T follicular helper cell (primary cell): ENCODE measurements at places on chromosomes 12 and 14.

DNA sequence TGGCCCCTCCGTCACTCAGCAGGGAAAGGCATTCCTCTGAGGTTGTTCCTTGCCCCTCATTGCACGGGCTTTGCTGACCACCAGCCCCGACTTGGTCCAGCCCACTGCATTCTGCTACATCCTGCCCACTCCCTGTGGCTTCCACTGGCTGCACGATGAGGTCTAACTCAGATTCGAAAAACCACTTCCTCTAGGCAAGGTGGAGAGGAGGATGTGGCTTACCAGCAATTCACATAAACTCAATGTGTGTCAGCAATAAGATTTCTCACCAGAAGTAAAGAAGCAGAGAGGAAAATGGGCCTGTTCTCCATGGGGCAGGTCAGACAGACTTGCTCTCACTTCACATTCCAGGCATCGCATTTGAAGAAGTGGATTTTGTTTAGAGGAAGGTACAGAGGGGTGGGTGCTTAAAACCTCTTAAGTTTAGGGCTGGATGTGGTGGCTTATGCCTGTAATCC is 14.7 kb downstream of the GPR68 start:
- DNase-seq: no peak

GRCh38 chr12:93862424-93862823 is 185.2 kb downstream of the CRADD start:
- DNase-seq: no peak

- DNase-seq: no peak
Observed at GRCh38 chr12:2097617-2098016, 44.8 kb downstream of the CACNA1C start.

DNA sequence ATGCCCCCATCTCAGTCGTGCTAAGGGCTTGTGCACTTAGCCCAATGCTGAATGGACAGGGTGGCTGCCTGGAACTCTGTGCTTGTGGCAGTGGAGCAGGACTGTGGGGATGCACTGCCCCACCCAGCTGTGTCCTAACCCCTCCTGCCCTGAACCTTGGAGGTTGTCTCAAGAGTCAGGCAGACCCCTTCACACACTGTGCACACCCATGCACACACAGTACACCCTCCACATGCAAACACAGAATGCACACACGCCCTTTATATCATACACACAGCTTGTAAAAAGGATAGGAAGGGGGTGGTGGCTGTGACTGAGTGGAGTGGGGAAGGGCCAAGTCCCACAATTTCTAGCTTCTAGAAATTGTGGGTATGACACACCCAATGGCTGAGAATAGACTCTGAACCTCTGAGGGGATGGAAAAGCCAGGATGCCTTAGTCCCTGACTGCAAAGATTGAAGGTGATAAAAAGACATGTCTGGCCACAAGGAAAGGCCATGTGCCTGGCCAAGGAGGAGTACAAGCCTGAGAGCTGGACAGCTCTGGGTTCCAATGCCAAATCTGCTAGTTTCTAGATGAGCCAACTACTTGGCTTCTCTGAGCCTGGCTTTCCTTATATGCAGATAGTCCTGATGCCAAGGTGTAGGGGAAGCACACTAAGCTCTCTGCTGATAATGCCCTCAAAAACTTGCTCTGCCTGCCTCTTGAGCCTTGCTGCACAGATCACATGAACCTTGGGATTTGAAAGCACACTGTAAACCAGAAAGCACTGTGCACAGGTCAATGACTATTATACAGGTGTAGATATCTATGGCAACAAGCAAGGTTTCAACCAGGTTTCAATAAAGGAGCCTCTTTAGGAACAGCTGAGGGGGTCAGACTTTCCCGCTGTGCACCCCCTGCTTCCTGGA is 8.4 kb downstream of the KRT8 start:
- no peak for DNase-seq

- no peak for DNase-seq
Observed at GRCh38 chr12:49674318-49674981, 32.8 kb downstream of the FMNL3 start.

DNA sequence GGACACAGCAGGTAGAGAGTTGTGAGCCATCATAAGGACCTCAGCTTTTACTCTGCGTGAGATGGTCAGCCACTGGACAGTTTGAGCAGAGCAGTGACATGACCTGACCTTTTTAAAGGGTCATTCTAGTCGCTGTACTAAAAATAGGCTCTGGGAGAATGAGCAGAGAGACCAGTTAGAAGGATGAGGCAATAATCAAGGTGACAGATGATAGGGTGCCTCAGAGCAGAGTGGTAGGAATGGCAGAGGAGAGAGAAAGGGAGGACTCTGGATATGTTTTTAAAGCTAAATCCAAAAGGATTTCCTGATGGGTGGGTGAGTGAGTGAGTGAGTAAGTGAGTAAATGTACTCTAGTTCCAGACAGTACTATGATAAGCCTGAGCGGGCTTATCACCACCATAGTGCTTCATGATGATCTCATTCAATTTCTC is 83.6 kb upstream of the ARHGAP5 start:
- no peak for DNase-seq

DNA sequence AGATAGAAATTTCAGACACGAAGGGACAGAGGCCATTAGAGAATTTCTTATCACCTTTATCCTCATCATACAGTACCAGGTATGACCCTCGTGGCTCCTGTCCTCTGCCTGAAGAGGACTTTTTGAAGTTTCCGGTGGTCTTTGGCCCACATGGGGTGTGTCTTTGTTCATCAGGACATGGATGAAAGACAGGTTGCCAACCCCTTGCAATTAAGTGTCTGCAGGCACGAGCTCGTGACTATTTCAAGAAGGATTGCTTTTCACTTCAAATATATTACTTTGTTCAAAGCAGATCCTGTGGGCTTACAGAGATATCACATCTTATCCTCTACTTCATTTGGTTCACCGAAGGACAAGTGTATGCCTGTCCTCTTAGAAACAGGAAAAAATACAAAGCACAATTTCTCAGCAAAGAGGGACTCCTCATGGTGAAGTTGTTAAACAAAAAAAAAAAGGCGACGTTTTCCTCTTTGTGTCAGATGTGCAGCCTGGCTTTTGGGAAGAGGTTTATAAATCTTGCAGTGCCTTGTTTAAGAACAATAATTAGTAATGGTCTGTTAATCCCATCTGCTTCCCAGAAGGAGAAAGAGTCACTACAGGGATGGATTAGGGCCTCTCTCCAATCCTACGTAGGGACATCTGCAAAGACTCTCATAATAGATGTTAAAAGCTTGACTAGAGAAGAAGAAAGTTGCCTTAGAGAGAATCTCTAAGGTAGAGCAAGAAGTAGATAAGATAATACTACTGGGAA is 13.5 kb upstream of the FAM234B start:
- no peak for DNase-seq

DNA sequence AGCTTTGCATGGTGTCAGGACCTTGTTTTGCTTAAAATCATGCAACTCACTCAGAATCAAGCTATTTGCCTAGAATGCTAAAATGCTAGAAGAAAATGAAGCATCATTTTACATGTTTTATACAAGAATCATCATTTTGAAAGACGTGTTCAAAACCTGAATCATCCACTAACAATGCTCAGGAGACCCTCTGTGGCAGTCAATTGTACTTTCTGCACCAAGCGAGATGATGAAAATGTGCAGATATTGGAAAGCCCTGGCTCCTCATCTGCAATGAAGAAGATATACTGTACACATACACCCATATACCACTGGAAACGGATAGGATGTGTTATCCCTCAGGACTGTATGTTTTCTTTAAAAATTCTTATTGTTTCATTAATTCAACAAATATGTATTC is 92.7 kb downstream of the DYRK2 start:
- no peak for DNase-seq

GRCh38 chr12:91261820-91262676 is 79.4 kb upstream of the DCN start:
- no peak for DNase-seq

GRCh38 chr14:77002335-77002734 is 26.2 kb downstream of the IRF2BPL start:
- no peak for DNase-seq

- no peak for DNase-seq
Observed at GRCh38 chr12:86445356-86445755, 189.2 kb upstream of the MGAT4C start.

- DNase-seq: no peak
Observed at GRCh38 chr14:104204660-104205149, 66.3 kb downstream of the KIF26A start.

DNA sequence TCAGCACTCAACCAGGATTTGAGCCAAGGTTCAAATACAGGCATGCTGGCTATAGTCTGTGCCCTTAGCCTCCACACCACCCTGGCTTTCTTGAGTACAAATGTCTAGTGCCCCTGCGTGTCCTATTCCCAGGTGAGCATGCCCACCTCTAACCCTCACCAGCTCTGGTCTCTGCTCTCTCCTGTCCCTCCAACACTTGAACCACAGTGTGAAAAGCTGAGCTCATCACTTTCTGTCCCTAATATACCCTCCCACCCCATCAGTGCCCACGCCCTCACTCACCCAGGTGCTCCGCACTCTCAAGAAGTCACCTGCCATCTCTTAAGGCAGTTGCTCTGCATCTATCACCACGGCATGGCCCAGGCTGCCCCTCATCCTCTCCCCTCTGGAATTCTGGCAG is 7.0 kb upstream of the KRT71 start:
- DNase-seq: no peak

DNA sequence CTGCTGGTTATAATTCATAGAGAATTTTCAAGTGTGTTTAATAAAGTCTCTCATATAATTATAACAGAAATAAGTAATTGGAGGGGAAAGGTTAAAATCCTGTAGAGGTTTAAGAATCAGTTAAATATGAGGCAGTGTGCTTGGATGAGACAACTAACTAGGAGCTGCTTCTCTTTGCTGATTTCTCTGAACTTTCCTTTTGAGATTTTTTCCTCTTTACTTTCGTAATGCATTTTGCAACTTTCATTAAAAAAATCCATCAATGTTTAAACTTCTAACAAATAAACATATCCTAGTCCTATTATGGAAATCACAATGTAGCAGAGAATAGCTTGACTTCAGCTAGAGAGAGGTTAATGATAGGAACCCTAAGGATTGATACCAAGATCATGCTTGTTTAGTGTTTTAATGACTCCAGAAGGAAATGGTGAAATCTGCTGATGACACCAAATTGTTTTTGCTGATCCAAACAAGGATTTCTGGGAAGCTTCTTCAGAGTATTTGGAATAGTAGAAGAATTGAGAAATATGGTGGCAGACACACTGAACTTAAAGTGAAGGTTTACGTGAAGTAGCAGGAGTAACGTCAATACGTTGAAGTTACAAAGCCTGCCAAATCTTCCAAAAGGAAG is 122.6 kb downstream of the RAD51B start:
- no peak for DNase-seq

GRCh38 chr14:70658899-70659298 is 17.2 kb downstream of the TTC9 start:
- DNase-seq: no peak

GRCh38 chr14:24986206-24986893 is 63.6 kb downstream of the STXBP6 start:
- DNase-seq: no peak

- DNase-seq: no peak
Observed at GRCh38 chr12:47843226-47843980, 23.7 kb upstream of the HDAC7 start.
